HT-29 (cell line): ENCODE measurements at places on chromosomes 3 and 15. TPM values are rescaled to one million over a fixed set of nuclear protein-coding genes. Genes with fewer than 3 reads are reported as not detected.

GRCh38 chr3:5293207-5293606, 105.7 kb downstream of the EDEM1 start:
- DNase-seq, result no peak

GRCh38 chr15:25789616-25789999, 73.5 kb downstream of the ATP10A start:
- DNase-seq, result no peak

DNA sequence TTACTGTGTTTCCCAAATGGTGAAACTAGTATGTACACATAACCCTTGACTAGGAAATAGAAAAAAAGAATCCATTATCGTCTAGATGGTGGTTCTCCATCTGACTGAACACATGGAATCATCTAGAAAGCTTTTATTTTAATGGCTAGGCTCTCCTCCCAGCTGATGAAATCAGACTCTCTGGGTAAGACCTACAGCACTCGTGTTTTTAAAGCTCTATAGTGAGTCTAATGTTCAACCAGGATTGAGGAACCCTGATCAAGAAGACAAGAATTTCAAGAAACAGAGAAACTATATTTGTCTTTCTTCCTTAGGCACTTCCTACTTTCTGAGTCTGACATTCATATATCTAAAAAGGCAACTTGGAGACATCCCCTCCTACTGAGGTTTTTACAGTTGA, 118.8 kb downstream of the TMCO5A start:
- DNase-seq, result no peak

DNA sequence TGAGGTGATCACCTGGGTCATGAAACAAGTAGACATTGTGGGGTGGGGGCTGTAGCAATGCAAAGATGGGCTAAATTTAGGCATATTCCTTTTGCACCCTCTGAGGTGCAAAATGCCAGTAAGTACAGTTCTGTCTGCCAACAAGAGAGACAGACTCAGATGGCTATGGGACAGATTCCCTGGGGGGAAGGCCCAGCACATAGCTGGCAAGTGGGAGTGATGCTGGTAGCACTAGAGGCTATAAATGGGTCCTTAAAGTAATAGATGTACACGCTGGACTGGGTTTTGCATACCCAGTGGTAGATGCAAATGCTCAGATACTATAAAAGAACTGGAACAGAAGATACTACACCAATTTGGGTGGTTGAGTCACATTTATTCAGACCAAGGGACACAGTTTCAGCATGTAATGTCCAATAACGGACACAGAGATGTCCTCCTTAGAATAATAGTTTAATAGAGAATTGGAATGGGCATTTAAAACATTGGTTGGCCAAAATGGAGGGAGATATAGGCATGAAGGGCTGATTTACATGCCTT, 67.4 kb upstream of the RNU6-1 start:
- no peak for DNase-seq

- DNase-seq, result no peak
Observed at GRCh38 chr3:170301405-170301804, 56.1 kb upstream of the SKIL start.

GRCh38 chr3:126580746-126581145, 22.0 kb upstream of the C3orf22 start:
- DNase-seq, result no peak

The ISLR gene
- total RNA-seq, result not detected in 2 replicates

DNA sequence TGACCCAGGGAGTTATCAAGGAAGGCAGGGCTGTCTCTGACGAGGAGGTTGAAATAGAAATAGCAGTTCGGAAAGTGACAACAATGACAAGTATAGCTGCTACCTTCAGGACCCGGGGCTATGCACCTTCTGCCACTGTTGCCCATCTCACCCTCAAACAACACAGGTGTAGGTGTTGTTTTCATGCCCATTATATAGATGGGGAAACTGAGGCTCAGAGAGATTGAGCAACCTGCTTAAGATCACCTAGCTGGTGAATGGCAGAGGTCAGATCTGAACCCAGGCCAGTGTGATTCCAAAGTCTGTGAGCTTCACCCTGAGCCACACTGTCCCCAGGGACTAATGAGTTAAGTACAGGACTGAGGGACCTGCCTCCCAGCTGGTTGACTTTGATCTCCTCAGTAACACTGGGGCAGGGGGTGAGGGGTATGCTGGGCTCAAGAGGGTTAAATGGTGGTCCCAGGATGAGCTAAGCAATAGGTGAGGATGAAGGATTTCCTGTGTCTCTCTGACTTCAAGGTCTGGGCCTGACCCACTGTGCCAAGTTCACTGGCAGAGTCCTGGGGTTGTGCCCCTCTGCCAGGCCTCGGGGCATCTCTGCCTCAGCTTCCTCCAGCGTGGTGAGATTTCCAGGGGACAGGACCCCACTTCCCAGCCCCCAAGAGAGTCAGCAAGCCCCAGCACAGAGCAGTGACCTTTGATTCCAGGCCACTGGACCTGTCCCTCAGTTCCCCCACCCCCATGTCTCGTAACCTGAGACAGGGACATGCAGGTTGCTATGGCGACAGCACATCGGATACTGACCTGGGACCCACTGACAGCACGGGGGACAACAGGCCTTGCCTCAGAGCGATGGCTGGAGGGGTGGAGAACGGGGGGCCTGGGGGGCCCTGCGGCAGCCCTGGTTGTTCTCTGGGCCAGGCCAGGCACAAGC, 35.0 kb downstream of the ATP2B2 start:
- DNase-seq, result no peak

The VPS8 gene
- 9.1 and 11.7 TPM in 2 replicates for total RNA-seq

The ANKRD34C gene
- not detected in 2 replicates for total RNA-seq

DNA sequence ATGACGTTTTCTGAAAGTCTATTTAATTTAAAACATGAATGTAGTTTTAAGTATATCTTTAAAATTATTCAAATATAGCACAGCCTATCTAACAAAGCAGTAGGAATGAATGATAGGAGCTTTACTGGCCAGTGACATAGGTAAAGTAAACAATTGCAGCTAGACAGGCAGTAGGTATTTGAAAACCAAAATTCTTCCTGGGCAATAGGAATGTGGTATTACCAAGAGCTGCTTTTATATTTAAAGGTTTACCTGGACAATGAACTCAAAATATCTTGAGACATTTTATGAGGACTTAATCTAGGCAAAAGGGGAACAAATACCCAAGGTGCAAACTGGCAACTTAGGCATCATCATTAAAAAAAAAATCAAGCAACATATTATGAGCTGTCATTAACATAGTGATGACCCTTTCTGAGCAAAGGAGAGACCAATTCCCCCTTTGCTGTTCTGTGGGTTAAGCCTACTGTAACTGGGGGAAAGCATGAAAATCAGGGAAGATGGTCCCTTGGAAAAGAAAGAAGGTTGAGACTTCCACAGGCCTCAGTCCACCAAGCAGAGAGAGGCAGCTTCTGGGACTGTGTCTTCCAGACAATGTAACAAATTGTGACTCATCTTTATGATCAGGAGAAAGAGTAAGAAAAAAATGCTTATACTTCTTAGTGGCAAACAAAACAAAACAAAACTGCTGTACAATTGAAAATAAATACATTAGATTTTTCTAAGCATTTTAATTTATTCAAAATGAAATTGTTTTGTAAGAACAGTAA, 12.9 kb downstream of the ISL2 start:
- no peak for DNase-seq

GRCh38 chr3:47813551-47814177, 10.7 kb downstream of the DHX30 start:
- DNase-seq, result no peak

GRCh38 chr3:86793786-86794185, 197.2 kb downstream of the VGLL3 start:
- no peak for DNase-seq

GRCh38 chr15:45612790-45613415, 21.9 kb upstream of the SQOR start:
- no peak for DNase-seq

- DNase-seq, result no peak
Observed at GRCh38 chr3:178637802-178638201, 101.6 kb downstream of the KCNMB2 start.
